Activated naive CD4-positive, alpha-beta T cell (primary cell): ENCODE measurements at places on chromosomes 4 and X.

GRCh38 chr4:157739242-157739641 lies 433.6 kb downstream of the GASK1B start:
- no peak for DNase-seq

- DNase-seq: no peak
Measured at GRCh38 chrX:63471004-63471403, 119.9 kb upstream of the SPIN4 start.

DNA sequence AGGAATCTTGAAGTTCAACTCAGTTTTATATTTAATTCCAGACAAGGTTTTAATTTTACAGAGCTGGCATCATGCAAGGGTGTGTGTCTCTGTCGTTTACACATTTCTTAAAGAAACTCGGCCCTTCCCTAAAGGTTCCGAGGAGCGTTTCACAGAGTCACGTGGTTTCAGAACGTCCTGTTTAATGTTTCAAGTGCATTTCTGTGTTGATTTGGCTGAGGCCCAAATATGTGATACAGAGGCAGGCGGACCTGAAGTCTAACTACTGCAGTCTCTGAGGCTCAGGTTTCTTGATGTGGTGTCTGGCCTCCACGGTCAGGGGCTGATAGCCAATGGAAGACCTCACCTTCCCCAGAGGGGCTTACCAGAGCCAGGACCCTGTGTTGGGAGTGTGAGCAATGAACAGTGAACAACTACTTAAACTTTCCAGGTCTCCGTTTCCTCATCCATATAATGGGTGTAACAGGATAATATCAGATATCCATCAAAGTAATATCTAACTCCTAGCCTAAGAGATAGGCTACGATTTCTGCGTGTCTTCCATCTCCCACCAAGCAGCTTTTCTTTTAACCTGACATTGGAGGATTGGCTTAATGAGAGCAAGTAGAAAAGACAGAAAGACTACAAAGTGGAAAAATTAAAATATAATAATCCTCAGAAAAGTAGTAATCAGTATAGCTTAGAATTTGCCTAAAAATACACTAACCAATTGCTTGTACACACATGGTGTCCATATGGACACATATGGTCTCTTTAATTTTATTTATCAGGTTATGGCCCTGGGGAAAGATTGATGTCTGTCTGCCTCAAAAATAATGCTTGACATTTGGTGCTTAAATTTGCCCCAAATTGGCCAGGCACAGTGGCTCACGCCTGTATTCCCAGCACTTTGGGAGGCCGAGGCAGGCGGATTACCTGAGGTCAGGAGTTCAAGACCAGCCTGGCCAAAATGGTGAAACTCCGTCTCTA lies 50.0 kb upstream of the TRIM2 start:
- DNase-seq: no peak

GRCh38 chrX:23662853-23663252 lies 4.4 kb upstream of the PRDX4 start:
- DNase-seq: no peak

GRCh38 chr4:65510976-65511375 lies 159.3 kb downstream of the EPHA5 start:
- no peak for DNase-seq

DNA sequence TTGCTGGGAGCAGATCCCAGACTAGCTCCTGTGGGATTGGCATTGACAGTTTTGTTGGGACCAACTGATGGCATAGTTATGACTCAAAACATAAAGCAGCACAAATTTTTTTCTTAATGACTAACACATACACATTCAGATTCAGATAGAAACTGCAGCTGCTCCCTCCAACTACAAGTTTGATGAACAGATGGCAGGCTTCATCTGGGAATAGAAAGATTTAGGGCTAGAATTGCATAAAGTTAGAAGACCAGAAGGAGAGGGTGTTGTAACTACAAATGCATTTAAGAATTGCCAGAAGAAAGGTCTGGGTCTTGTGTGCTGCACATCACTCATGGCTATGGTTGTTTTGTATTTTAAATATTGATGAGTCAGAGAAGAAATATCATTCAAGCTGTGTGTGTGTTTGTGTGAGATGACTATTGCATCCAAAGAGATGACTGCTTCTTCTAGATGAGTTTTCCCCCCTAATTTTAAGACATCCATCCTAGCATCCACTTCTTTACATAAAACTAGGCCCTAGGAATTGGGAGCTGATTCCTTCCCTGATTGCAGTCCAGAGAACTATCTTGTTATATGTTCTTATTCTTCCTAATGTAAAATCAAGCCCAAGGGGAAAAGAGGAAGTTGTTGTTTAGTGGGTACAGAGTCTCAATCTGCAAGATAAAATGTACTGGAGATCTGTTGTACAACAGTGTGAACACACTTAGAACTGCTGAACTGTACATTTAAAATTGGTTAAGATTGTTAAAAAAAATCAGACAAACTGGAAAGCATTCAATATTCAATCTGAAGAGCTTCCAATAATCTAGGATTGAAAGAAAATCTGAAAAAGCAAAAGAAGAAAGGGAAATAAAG lies 175.1 kb downstream of the PARM1 start:
- DNase-seq: no peak

DNA sequence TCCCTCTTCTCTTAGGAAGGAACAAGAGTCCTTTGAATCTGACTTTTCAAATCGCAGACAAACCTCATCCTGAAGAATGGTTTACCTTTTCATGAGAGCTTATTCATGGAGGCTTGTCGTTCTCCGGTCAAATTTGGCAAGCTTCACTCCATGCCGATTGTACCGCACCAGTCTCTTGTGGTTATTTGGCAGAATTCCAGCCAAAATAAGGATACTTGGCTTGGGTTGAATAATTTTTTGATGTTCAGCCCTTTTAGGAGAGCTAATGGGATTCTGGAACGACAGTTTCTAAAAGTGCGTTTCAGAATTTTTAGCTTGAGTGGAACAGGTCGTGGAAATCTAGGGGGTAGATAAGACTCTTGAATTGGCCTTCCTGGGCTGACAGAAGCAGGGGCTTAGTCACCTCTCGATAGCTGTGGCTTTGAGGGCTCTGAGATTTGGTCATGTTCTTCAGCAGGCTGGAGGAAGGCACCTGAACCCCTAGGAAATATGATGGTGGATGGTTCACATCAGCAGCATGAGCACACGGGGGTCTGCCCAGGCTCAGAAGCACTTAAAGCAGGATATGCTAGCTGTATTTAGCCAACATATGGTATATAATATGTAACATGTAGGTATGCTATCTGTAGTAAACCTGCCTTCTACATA lies 1.5 kb downstream of the KLHL2 start:
- DNase-seq: no peak

DNA sequence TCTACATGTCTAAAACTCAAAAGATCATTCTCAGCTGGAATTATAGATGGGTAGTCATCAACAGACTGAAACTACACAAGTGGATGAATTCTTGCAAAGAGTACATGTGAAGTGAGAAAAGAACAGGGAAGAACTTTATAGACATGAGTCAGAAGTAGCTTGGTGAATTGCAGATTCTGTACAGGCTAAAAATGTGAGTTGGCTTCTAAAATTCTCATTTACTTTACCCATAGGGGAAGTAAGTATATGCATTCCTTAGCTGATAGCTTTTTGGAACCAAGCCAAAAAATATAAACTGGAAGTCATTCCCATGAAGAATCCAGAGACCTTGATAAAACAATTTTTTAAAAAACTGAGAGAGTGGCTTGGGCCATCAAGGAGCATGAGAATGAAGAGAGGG lies 584.2 kb upstream of the FTHL17 start:
- DNase-seq: no peak

GRCh38 chr4:133982533-133983224 lies 218.9 kb downstream of the PABPC4L start:
- DNase-seq: no peak

- no peak for DNase-seq
Measured at GRCh38 chr4:137923494-137923893, 318.7 kb downstream of the SLC7A11 start.

- no peak for DNase-seq
Measured at GRCh38 chrX:133638285-133638684, 223.0 kb upstream of the GPC4 start.

DNA sequence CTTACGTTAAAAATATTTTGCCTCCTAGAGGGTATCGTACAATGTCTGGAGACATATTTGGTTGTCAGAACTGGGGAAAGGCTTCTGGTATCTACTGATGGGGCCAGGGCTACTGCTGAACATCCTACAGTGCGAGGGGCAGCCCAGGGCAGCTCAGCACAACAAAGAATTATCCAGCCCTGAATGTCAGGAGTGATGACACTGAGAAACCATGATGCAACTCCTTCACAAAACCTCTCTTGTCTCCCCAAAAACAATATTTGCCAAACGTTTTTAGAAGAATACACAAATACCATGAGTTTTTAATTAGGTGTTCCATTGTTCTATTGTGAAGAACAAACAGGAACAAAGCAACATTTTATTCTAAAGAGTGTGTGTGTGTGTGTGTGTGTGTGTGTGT lies 43.4 kb upstream of the CLNK start:
- no peak for DNase-seq

GRCh38 chr4:148077581-148077980 lies 345.7 kb downstream of the ARHGAP10 start:
- DNase-seq: no peak

DNA sequence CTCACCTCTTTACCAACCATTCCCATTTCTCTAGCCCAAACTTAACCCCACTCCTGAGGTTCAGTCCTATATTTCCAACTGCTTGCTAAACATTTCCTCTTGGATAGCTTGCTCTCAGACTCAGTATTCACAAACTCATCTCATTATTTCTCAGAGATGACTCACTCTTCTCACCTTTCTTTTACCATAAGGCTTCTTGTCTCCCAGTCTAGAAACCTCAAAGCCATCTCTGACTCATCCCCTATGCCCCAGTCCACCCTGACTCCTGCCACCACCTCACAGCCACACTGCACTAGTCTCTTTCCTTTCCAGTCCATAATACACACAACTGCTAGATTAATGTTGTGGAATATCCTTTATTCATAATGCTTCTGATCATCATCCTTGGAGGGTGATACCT lies 4.8 kb downstream of the FRMPD3 start:
- DNase-seq: no peak

GRCh38 chr4:105474099-105474518 lies 247 bp upstream of the PPA2 start:
- DNase-seq: no peak

GRCh38 chrX:69010339-69010738 lies 154.9 kb downstream of the PJA1 start:
- no peak for DNase-seq

- DNase-seq: no peak
Measured at GRCh38 chrX:131072871-131073571, 14.9 kb downstream of the ARHGAP36 start.

DNA sequence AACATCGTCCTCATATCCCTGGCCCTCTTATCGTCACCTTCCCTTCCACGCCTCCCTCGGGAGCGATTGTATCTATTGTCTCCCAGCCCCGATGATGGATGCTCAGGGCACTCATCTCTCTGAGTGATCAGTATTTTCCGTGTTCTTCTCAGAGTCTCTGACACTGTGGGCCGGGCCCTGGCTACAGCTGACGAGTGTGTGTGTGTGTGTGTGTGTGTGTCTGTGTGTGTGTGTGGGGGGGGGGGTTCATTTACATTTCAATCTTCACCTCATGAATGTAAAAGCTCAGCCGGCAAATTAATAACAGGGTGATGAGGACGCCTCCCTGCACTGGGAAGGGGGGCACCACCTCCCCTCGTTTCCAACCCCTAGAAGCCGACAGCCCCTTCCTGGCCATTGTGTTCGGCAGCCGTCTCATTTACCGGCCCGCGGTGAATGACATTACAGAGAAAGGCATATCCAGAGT lies 159.5 kb downstream of the SHOX start:
- DNase-seq: no peak

- no peak for DNase-seq
Measured at GRCh38 chr4:186400676-186401075, 134.7 kb downstream of the F11 start.

GRCh38 chr4:67714248-67714583 lies 13.3 kb upstream of the UBA6 start:
- no peak for DNase-seq

GRCh38 chr4:113996599-113997177 lies 17.2 kb upstream of the ARSJ start:
- DNase-seq: no peak

GRCh38 chrX:120774606-120775005 lies 101.1 kb downstream of the CT47B1 start:
- DNase-seq: no peak

DNA sequence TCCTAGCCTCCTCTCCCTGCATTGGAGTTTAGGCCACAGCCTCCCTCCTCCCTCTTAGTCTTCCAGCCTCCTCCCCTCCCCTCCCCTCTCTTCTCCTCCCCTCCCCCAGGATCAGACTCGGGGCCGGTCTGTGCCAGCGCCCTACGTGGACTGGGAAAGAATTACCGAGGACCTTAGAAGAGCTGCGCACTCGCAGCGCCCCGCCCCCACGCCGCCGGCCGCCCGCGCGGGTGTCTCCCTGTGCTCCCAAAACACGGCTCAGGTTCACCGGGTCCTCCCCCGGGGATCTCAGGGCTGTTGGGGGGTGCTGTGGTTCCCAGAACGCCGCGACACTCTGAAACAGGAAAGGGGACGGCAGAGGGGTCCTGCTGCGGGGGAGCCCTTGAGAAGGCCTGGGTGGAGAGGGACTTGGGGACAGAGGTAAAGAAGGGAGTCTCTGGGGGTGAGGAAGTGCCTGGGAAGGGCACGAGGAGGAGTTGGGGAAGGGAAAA lies 122.3 kb upstream of the TBL1X start:
- DNase-seq: peak; percentile 14

GRCh38 chrX:110847334-110847733 lies 51.7 kb upstream of the CHRDL1 start:
- DNase-seq: no peak

GRCh38 chrX:46737462-46737861 lies 21.5 kb downstream of the SLC9A7 start:
- no peak for DNase-seq

DNA sequence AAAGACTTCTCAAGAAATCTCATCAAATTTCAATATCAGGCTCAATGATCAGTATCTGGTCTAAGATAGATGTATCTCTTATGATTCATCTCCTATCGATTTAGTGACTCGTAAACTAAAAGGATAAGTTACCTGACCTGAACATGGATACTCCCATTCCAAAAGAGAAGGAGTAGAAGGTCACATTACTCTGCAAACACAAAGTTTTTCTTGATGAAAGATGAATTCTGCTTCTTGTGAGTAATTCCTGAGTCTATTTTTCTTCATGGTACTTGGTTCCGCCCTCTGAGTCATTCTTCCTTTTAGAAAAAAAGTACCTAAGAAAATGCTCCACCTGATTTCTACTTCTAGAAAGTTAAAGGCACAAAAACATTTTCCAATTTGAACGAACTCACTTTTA lies 223.1 kb upstream of the SLIT2 start:
- DNase-seq: no peak

GRCh38 chr4:163815776-163816175 lies 321.3 kb downstream of the TMA16 start:
- no peak for DNase-seq

- no peak for DNase-seq
Measured at GRCh38 chr4:187433141-187433540, 562.4 kb upstream of the ZFP42 start.

DNA sequence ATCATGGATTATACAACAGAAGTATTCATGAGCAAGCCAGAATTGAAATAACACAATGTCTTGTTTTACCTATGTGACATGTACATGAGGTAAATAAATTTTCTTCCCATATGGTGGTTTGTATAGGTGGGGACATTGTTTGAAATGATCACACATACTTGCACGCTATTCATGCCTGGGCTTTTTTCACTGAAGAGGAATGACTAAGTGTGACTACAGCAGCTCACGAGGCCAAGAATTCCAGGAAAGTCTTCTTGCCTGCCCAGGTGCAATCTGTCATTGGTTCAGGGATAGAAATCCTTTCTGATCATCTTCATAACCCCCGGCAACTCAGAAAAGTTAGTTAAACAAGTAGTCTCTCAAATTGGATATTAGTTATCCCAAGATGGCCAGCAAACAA lies 36.3 kb upstream of the AREG start:
- no peak for DNase-seq

GRCh38 chrX:148933881-148934280 lies 433.5 kb downstream of the AFF2 start:
- no peak for DNase-seq
